ENCODE measurements at places on chromosomes 5 and 9. TPM values are rescaled to one million over a fixed set of nuclear protein-coding genes. Genes with fewer than 3 reads are reported as not detected.

The AKNA gene
- total RNA-seq, result 11.3 TPM

GRCh38 chr5:11075035-11075805 is 314.2 kb upstream of the DAP start:
- no peak for DNase-seq

GRCh38 chr5:56449071-56449640 is 216.0 kb upstream of the ANKRD55 start:
- DNase-seq, result no peak

The FOXD4 gene
- total RNA-seq, result 3.4 TPM

DNA sequence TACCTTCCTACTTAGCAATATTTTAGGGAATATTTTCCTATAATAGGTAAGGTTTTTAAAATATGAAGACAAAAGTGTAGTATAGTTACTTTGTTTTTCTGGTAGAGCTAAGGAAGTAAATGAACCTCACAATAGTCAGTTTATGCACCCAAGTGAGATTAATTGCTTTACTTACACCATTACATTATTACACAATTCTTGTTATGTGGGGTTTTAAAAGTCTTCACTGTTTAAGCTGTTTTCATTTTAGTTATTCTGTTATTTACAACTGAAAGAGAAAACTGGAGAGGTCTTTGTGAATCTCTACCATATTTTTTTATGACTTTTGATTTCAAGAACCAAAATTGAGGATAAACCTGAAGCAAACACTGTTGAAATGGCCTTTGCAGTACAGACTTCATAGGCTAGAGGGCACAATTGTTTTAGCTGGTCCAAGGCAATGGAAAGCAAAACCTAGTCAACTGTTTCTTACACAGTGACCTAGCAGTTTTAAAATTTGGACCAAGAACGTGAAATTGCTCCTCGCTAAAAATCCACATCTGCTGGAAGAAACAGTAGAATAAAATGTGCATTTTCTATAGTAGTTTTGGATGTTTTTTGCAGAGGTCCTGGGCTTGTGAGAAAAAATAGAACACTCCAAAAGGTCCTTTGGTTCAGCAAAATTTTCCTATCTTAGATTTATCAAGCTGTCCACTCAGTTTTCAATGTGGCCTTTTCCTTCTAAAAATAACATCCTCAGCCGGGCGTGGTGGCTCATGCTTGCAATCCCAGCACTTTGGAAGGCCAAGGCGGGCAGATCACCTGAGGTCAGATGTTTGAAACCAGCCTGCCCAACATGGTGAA is 66.4 kb upstream of the FER start:
- peak; percentile 76 for DNase-seq

DNA sequence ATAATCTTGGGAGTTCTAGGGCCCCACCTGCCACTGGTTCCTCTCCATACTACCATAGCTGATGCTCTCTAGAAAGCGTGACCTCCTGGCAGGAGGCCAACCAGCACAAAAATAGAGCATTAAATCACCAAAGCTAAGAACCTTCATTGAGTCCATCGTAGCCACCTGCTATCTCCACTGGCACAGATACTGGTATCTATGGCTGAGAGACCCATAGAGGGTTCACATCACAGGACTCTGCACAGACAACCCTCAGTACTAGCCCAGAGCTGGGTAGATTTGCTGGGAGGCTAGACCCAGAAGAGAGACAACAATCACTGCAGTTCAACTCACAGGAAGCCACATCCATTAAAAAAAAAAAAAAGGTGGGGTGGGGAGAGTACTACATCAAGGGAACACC is 509.1 kb downstream of the DTWD2 start:
- no peak for DNase-seq

All from umbilical cord (tissue), 2 donors.